Bronchial smooth muscle cell (primary cell): ENCODE measurements at places on chromosomes 3 and 15. TPM values are rescaled to one million over a fixed set of nuclear protein-coding genes. Genes with fewer than 3 reads are reported as not detected.

SCN5A gene
- total RNA-seq: under 0.01 and 0.09 TPM in 2 replicates

ACTRT3 gene
- 6.6 and 7.1 TPM in 2 replicates for total RNA-seq

A4GNT gene
- not detected in 2 replicates for total RNA-seq

HSPBAP1 gene
- 6.2 and 6.8 TPM in 2 replicates for total RNA-seq

SCN11A gene
- under 0.01 TPM in 1 of 2 replicates, not detected in the other for total RNA-seq

TTLL13 gene
- 0.09 and 0.16 TPM in 2 replicates for total RNA-seq

STAC gene
- 0.47 TPM in 1 of 2 replicates, not detected in the other for total RNA-seq

SEMA6D gene
- total RNA-seq: 4.9 and 9.5 TPM in 2 replicates

LRRC2 gene
- under 0.01 and 0.47 TPM in 2 replicates for total RNA-seq

XIRP1 gene
- under 0.01 TPM in 1 of 2 replicates, not detected in the other for total RNA-seq

GPR156 gene
- 0.09 and 0.32 TPM in 2 replicates for total RNA-seq

MOBP gene
- total RNA-seq: under 0.01 TPM in 1 of 2 replicates, not detected in the other

SLC25A38 gene
- 17.3 and 19.9 TPM in 2 replicates for total RNA-seq

PIERCE2 gene
- total RNA-seq: 0.60 and 0.95 TPM in 2 replicates

SLC22A13 gene
- total RNA-seq: under 0.01 and 0.09 TPM in 2 replicates

GP5 gene
- under 0.01 and 0.09 TPM in 2 replicates for total RNA-seq

LIPC gene
- total RNA-seq: 0.32 and 4.0 TPM in 2 replicates
